Putamen (tissue), 1 donor: ENCODE measurements at places on chromosomes 4 and X.

DNA sequence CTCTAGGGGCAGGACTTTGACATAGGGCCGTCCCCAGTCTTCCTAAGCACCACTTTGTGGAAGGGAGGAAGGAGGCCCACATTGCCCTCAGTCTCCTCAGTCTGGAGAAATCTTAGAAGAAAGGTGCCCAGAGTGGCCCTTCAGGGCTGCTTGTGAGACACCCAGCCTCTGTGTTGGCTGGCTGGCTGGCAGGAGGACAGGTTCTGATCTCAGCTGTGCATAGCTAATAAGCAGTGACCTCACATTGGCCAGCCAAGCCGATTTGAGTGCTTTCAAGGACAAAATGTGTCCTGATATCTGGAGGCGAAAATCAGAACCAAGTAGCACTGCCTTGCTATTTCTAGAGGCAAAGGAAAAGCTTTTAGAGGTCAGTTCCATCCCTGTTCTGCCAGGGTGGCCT lies 211.5 kb downstream of the BCOR start:
- DNase-seq = peak; percentile 47

- DNase-seq = no peak
These were observed 3.6 kb upstream of the CXCL1 start for GRCh38 chr4:73865431-73866096.

DNA sequence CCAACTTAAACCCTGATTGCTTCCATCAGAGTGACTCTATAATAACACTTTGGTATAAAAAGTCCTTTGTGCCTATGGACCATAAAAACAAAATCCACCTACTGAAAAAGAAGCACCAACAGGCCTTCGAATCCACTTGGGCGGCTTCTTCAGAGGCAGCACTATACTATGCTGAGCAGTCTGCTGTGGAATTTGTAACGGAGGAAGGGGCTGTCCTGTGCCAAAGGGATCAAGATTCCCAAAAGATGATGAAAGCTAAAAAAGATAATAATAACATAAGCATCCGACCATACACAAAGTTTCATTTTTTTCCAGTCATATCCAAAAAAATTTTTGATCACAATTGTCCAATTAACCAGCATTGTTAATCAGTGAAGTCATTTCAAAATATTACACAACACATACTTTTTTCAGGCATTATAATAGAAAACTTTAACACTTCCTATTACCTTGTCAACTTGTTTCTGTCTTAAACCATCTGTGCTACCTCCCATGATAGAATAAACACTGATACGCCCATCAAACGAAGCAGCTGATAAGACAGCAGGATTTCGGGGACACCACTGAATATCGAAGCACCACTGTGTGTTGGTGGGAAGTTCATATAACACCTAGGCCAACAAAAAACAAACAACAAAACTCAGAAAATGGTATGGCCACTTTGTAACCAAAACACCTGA lies 24.1 kb downstream of the SEC31A start:
- no peak for DNase-seq

DNA sequence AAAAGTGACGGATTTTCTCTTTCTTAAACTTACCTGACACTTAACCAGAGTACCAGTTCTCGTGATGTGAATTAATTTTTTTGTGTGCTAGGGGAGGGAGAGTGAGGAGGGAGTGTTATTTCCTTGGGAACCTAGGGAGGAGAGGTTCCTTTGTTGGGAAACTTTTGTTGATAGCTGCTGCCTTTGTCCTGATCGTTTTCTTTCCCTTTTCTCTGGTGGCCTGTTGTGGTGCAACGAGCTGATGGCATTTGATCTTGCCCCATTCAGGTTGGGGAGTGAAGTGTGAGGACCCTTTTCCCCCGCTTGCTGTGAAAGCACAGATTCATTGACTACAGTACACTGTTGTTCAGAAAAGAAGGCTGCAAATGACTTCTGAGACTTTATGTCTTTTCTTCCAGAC lies 59.8 kb downstream of the SLC9A6 start:
- DNase-seq = no peak

DNA sequence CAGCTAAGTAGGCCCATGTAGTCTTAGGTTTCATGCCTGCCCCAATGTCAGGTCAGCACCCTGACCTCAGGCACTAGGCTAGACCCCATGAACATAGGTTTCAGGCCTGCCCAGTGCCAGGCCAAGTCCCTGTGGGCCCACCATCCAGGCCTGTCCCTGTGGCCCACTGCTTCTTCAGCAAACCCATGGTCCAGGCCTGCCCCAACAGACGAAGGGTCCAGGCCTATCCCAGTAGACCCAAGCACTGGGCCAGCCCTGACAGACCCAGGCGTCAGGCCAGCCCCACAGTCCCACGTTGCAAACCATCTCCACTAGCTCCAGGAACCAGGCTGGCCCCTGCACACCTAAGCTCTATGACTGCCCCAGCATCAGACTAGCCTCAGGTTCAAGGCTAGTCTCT lies 92.4 kb downstream of the ENOX2 start:
- DNase-seq = no peak

DNA sequence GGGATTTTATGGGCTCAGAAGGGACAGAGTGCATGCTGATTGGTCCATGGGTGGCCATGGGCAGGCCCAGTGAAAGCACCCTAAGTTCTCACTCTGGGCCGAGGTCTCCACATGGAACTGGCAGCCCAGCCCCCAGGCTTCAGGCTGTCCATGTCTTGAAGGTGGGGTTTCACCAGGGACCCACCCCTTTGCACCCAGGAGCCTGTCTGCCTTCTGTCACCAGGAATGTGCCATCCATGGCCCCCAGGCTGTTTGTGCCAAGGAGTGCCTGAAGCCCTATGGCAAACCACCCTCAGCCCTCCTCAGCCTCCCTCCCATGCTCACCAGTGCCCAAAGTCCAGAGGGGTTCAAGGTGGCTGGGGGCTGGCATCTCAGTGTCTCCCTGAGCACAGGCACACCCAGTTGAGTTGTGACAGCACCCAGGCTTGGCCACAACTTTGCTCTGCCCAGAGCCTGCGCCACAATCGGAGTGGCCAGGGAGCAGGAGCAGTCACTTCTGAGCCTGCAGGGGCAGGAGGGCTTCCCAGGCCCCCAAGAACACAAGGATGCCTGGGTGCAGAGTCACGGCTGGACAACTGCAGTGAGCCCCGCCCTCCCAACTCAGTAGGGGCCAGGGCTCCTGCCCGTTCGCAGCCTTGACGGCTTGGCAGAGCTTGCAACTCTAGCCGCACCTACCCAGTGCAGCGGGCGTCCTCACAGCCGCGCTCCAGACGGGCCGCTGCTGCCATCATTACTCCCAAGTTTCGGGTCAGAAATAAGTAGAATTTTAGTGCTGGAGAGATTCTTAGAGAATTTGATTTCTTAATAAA lies 185.3 kb upstream of the NUDT6 start:
- no peak for DNase-seq
